Fibroblast of pulmonary artery (primary cell): ENCODE measurements at places on chromosomes 1 and 21.

- no peak for DNase-seq
Observed at GRCh38 chr1:41977326-41977725, 58.6 kb upstream of the HIVEP3 start.

- no peak for DNase-seq
Observed at GRCh38 chr1:153365696-153366095, 8.0 kb downstream of the S100A9 start.

DNA sequence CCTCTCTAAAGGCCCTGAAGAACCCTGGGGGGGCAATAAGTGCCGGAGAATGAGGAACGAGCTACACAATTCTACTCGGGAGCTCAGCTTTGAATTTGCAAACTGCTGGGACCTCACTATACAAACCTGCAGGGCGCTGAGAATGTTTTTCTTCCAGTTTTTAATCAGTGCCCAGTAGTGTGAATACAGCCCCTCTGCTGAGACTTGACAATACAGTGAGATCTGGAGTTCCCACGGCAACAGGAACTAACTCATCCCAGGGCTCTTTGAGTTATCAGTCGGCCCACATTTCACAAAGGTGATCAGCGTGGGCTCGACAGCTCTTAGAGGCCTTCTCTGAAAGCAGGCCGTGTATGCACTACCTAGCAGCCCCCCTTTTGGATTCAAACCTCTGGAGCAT is 41.7 kb downstream of the TMEM53 start:
- DNase-seq = peak; percentile 29

DNA sequence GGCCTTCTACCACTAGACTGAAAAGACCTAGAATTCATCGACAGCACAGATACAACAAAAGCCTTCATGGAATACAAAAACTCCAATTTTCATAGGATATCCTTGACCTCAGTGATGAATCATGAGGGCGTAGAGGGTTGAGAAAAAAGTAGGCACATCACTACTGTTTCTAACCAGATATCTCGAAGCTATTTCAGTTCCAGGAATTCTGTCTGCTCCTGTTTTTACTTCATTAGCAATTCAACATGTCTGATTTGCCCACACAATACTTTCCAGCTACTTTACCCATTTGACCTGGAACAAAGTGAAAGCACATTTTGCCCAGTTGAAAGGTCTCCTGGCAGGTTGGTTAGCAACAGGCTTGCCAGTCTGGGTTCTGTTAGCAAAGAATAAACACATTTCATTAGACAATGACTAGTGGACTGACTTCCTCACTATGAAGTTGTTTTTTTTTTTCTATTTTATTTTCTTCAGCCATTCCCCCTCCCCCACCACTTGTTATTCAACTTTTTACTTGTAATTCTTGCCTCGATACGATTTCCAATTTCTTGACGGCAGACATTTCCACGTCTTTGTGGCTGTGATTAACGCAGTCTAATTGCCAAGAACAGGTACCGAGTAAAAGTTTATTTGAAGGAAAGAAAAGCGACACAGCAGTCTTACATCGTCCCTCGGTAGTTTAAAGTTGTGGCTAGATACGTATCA is 4.0 kb upstream of the ZBTB18 start:
- peak; percentile 32 for DNase-seq

DNA sequence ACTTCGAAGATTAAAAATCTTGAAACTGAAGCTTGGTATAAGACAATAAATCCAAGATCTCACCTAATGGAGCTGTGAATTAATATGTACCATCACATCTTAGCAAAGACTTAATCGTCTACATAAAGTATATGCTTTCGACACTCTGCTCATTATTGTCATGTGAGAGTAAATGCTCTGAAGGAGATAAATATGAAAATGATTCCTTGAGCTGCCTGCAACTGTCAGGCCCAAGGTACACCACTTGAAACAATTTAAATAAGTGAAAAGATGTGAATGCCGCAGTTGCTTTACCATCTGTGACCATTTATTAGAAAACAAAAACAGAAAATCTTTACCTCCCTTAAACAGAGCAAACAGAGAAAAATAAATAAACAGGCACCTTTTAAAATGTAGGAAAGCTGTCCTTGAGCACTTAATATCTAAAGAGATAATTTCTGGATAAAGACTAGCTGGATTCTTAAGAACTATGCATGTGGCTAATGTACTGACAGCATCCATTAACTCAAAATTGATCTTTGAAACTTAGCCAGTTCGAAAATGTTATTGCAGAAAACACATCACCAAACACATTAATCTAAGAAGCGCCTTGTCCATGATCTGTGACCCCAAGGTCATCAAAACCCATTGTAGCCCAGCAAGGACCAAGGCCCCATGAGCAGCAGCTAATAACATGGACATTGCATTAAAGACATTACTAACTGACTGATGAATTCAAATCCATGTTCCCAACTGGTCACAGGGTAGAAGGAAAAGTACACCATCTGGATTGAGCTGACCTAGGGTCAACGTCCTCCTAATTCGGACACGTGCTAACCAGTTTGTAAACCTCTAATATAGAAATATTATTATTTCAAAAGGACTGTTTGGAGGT is 18.3 kb upstream of the KRTAP7-1 start:
- DNase-seq = no peak

DNA sequence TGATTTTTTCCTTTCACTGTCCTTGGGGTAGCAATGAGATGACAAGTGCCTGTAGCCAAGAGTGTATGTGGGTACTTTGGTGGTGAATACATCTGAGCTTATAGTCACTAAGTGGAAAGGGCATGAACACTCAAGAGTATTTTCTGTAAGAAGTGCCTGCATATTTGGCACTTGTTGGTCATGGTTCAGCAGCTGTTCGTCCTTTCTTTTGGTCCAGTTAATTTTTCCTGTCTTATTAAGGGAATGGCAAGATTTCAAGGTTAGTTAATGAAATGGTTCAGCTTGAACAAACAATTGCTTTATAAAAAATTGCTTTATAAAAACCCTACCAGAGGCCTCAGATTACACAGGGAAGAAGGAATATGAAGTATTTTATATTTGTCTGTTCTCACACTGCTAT is 48.6 kb upstream of the GPR52 start:
- no peak for DNase-seq

DNA sequence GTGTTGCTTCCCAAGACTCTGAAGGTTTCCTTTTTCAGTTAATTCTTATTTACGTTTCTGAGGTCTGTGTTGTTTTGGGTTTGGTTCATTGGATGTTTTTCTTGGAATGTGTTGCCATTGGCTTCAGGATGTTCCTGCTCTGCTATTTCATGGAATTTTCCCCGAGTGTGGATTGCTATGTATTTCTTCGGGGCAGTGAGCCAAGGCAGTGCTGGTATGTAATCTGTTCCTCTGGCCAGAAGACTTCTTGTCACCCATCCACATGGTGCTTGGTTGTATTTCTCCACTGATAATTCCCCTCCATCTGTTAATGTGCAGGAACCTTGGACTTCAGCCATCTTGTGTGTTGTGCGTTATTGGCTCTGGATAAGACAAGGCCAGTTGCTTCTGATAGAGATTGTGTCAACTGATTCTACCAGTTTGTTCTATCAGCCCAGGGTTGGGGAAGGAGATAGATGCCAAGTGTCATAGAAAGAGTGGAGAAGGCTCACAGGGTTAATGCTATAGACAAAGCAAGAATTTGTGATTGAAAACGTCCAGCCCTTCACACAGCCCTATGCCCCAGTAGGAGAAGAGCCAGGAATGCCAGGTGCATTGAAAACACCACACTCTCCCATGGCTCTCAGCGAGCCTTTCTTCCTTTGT is 505.2 kb downstream of the PLPP3 start:
- DNase-seq = peak; percentile 91

DNA sequence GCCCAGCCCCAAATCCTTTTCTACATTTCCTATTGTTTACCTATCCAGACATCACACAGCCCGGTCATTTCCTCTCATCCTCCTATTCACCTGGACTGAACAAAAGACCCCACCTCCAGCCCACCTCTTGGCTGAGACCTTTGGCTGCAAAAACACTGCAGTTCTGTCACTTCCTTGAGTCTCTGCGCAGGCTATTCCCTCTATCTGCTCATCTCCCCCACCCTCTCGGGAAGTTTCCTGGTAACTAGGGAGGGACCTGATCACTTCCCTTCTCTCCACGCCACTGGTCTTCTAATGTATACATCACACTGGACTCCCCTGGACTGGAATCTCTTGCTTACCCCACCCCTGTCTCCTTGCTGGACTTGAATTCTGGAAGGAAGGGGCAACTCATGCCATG is 5.3 kb downstream of the HTR1D start:
- DNase-seq = no peak

GRCh38 chr1:204190212-204191211 is 5.8 kb downstream of the KISS1 start:
- DNase-seq = peak; percentile 64

- no peak for DNase-seq
Observed at GRCh38 chr21:43893536-43894205, 28.6 kb downstream of the AGPAT3 start.

- DNase-seq = no peak
Observed at GRCh38 chr1:12194666-12195216, 27.9 kb downstream of the TNFRSF1B start.

- DNase-seq = no peak
Observed at GRCh38 chr1:182035097-182035770, 26.3 kb downstream of the ZNF648 start.

DNA sequence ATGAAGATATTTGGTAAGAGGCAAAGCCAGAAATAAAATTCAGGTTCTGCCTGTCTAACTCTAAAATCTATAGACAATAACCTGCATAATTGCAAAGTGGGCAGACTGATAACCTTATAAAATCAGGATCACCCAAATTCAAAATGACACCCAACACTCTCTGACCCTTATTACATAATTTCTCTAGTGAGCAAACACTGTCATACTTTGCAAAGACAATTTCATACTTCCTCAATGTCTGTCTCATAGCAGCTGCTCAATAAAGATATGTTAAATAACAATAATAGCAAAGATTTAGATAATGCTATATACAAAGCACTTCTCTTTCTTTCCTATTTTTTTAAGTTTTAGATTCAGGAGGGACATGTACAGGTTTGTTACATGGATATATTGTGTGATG is 118.5 kb downstream of the UCHL5 start:
- DNase-seq = no peak

DNA sequence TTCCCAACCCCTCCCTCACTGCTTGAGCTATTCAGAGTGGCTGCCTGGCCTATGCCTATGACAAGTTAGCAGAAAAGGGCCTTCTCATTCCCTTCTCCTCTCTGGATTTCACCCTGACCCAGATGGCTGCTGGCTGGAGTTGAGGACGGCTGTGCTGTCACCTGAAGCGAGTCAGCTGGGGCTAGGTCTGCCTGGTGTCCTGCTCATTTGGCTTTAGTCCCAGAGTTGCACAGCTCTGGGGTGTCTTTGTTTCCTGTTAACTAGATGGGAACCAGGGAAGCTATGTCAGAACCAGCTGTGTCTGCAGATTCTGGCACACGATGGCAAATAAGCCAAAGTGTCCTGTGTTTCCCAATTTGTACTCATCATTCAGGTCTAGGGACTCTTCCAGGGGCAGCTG is 52.9 kb downstream of the CNIH3 start:
- DNase-seq = no peak

- no peak for DNase-seq
Observed at GRCh38 chr1:159239551-159240220, 35.0 kb downstream of the ACKR1 start.

DNA sequence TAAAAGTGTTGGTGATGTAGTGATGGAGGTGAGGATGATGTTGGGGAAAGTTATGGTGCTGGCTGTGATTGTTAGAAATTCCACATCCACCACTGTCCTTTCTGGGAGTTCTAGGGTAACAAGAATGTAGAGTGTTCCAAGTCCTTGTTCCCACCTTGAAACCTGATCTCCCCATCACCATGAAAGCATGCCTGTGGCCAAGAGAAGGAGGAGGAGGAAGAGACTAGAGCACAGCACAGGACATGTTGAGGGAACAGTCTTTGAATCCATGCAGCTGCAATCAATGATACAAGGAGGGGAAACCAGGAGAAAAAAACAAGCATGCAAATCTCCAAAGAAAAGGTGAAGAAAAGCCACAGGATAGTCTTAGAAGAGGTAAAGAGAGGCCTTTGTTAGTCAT is 45.9 kb upstream of the ARTN start:
- no peak for DNase-seq

DNA sequence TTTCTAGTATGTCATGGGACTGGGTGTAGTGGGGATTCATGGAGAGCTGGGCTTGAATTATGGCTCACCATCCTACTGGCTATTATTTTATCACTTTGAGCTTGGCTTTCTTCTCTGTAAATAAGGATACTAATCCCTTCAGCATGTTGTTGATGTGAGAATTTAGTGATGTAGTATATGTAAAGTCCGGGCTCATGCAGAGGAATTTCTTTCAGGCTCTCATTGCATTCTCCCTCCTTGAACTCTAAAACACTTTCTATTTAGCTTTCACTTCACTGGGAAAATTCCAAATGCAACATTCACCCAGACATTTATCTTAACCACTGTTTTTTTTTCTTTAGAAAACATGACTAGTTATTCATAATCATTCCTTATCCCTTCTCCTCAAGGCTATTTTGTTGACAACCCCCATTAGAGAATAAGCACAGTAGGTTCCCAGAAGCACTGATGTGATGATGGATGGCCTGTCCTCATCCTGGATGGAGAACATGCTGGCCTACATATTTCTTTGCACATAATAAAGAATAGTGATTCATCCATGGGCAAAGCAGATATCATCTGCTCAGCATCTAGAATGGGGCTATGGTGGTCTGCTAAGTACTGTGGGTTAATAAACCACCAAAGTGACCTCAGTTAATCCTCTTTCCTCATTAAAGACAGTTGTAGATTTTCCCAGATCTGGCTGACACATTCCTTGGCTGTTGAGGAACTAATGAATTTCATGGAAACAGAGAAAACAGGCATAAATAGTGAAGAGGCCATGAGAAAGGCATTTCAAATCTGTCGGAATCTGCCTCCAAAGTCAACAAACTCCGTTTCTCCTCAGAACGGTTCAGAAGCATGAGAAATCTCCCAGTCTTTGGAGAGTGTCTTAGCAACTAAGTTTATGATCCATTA is 68.0 kb upstream of the CYP2J2 start:
- DNase-seq = peak; percentile 75

- no peak for DNase-seq
Observed at GRCh38 chr1:100325415-100326324, 26.6 kb upstream of the CDC14A start.
